ENCODE measurements at places on chromosomes 13 and 19.

DNA sequence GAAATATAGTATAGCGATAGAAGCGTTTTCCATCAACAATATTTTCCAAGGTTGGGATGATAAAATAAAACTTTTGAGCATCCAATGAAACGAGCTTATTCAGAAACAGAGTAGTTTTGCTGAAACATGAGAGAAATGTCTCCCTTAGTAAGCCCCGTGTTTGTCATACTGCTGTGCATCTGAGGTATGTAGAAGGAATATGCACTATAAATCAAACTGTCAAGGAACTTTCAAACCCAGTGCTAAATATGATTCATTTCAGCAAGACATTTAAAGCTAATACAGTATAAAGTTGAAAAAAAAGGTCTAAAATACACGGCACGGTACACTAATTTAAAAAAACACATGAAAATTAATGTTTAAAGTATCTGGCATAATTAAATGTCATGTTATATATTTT lies 546.2 kb downstream of the SLITRK5 start:
- no peak for DNase-seq

GRCh38 chr13:38462605-38463004 lies 113.0 kb downstream of the UFM1 start:
- DNase-seq = no peak

- peak; percentile 33 for DNase-seq
These were observed 3.2 kb downstream of the SELENOW start for GRCh38 chr19:47781590-47782262.

DNA sequence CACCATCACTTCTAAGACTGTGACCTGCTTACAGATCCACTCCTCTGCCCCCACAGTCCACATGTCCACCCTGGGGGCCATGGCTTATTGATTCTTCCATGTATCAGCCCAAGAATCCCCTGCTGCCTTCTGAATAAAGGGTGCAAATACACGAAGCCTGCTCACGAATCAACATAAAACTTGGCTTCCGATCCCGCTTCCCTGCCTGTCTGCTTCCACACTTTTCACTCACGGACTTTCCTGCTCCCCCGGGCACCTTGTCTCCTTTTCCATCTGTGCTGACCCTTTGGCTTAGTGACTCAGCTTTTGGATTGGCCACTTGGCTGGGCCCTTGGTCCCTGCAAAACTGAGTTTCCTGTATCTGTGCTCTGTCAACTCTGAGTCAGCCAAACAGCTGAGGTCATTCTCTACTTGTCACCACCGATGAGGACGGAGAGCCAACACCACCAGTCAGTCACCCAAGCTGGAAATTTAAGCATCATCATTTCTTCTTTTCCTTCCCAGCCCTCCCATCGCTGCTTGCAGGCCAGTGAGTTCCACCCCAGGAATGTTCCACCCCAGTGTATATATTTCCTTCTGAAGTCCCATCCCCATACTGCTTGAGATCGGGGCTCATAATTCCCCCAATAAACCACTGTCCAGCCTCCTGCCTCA lies 11.4 kb upstream of the USP12 start:
- peak; percentile 79 for DNase-seq

GRCh38 chr19:2665103-2665502 lies 37.4 kb downstream of the GNG7 start:
- DNase-seq = no peak

DNA sequence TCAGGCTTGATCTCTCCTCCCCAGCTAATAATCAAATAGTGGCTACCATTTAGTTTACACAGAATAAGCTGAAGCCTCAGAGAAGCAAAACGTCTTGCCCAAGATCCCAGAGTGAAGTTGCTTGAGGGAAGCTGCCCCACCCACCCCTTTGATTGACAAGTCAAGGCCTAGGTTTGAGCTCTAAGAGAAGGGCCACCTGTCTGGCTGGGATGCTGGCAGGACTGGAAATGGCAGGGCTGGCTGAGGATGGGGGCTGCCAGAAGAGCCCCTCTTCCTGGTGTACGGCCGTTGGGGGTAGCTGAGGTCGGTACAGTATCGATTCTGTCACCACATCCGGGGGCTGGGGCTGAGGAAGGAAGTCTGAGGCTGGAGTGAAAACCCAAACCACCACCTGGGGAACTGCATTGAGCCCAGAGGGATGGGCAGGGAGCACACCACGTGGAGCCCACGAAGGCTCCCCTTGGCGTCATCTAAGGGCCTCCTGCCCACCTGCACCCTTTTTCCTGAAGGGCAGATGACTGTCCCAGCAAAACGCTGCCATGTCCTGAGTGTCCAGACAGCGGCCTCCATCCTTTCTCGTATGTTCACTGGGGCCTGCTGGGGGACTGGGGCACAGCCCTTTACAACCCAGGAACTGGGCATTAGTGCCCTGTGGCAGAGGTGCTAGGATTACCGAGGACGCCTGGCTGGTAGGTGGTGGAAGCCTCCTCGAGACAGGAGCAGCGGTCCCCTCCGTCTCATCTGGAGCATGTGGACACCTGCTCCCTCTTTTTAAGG lies 1.4 kb upstream of the PRKD2 start:
- no peak for DNase-seq

- no peak for DNase-seq
These were observed 1.0 kb upstream of the GTF2F1 start for GRCh38 chr19:6393983-6394412.

GRCh38 chr13:48334534-48335127 lies 31.1 kb downstream of the RB1 start:
- DNase-seq = no peak

- no peak for DNase-seq
These were observed 3.6 kb downstream of the LTBP4 start for GRCh38 chr19:40604647-40605215.

Measured in AG08396 (cell line).